ENCODE measurements at places on chromosomes 1 and 21. TPM values are rescaled to one million over a fixed set of nuclear protein-coding genes. Genes with fewer than 3 reads are reported as not detected.

RHOU gene
- 9.3 TPM for total RNA-seq

PKLR gene
- not detected for total RNA-seq

PLEKHG5 gene
- total RNA-seq, result 5.2 TPM

BSND gene
- total RNA-seq, result not detected

PLA2G2C gene
- total RNA-seq, result not detected

KIRREL1 gene
- 10.9 TPM for total RNA-seq

RRP1B gene
- total RNA-seq, result 15.8 TPM

MYBPH gene
- total RNA-seq, result not detected

FCGR3A gene
- 5.2 TPM for total RNA-seq

OR14K1 gene
- total RNA-seq, result 1.3 TPM

F5 gene
- total RNA-seq, result 0.33 TPM

C2CD2 gene
- total RNA-seq, result 10.4 TPM

RXRG gene
- total RNA-seq, result not detected

SRM gene
- 50.3 TPM for total RNA-seq

OR2L2 gene
- total RNA-seq, result not detected

MTARC2 gene
- total RNA-seq, result 19.5 TPM

SPRR2G gene
- not detected for total RNA-seq

AK5 gene
- total RNA-seq, result not detected

HFM1 gene
- 2.9 TPM for total RNA-seq

AKR7A2 gene
- 24.1 TPM for total RNA-seq

ADGRL4 gene
- total RNA-seq, result 4.3 TPM

CD1D gene
- 0.33 TPM for total RNA-seq

C1orf116 gene
- 23.3 TPM for total RNA-seq

RAB25 gene
- 66.7 TPM for total RNA-seq

DIO1 gene
- not detected for total RNA-seq

MARK1 gene
- 2.1 TPM for total RNA-seq

SLC35F3 gene
- total RNA-seq, result 11.7 TPM

OR6N1 gene
- total RNA-seq, result not detected

C1orf87 gene
- not detected for total RNA-seq

OPRD1 gene
- total RNA-seq, result 0.66 TPM

LRRC3 gene
- 1.0 TPM for total RNA-seq

FCMR gene
- not detected for total RNA-seq

GJB4 gene
- total RNA-seq, result not detected

HAO2 gene
- total RNA-seq, result not detected

ST6GALNAC5 gene
- 12.9 TPM for total RNA-seq

PDC gene
- not detected for total RNA-seq

MEX3A gene
- total RNA-seq, result 0.99 TPM

KLHL21 gene
- 60.0 TPM for total RNA-seq

SHISA4 gene
- 4.6 TPM for total RNA-seq

ANKRD45 gene
- not detected for total RNA-seq

CYP4X1 gene
- total RNA-seq, result 14.2 TPM

TIE1 gene
- total RNA-seq, result 14.0 TPM

KRTAP10-9 gene
- not detected for total RNA-seq

SERPINC1 gene
- not detected for total RNA-seq

CDCA8 gene
- not detected for total RNA-seq

C1orf21 gene
- 8.3 TPM for total RNA-seq

SLC1A7 gene
- not detected for total RNA-seq

ETV3L gene
- not detected for total RNA-seq

GJA8 gene
- total RNA-seq, result not detected

PRPF38B gene
- total RNA-seq, result 28.3 TPM

PROK1 gene
- total RNA-seq, result 4.9 TPM

PDZK1IP1 gene
- 56.4 TPM for total RNA-seq

HORMAD1 gene
- not detected for total RNA-seq

CRNN gene
- not detected for total RNA-seq

PTPRC gene
- 9.9 TPM for total RNA-seq

ALDH4A1 gene
- total RNA-seq, result 4.7 TPM

RBP7 gene
- 46.8 TPM for total RNA-seq
